CD4-positive, alpha-beta memory T cell (primary cell): ENCODE measurements at places on chromosomes 1 and 21.
A peak's percentile ranks its signal among the peaks of the same experiment; 100 is the strongest.

- no peak for DNase-seq
Measured at GRCh38 chr1:48617252-48617651, 145.2 kb upstream of the SPATA6 start.

DNA sequence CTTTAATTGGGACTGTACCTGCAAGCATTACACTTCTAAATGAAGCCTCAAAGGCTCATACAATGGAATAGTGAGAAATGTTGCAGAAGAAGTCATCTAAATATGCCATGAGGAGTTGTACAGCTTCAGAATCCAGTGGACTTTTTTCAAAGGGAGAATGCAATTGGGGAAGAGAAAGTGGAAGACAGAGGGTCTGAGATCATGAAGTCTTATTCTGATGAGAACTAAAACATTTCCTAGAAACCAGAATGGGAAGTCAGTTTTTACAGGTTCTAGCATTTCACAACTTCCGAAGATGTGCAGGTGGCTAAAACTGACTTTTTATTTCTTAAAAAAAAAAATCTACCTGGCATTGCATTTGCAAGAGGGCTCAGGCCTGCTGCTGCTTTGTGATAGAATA lies 424.4 kb upstream of the RUNX1 start:
- no peak for DNase-seq

GRCh38 chr1:209104646-209105045 lies 478.9 kb upstream of the CAMK1G start:
- DNase-seq, result no peak

DNA sequence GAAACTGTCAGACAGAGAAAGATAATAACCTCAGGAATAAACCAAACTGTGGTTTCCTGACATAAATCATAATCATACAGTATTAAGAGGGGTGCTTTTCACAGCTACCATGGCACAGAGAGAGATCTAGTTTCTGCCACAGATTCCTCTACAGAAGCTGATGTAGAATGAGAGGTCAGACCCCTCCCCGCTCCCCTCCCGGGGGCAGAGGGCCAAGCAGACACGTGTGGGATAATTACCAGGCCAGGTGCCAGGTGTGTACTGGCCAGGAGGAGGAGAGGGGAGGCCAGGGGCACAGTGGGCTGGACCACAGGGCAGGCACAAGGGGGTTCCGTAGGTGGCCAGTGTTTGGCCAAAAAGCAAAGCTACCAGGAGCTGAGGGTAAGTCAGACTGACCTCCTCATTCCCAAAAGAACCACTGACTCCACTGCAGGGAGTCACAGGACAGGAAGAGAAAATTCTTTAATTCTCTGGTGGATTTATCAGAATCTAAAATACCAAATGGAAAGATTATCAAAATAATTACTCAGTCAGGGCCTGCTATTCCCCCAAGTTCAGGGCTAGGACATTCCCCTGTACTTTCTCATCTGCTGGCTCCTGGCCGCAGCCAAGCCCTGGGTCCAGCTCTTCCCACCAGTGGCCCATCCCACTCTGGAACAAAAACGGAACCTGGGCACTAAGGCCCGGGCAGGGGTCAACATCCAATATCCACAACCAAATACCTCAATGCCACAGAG lies 30.0 kb downstream of the C2CD2 start:
- no peak for DNase-seq

- DNase-seq, result peak; percentile 19
Measured at GRCh38 chr1:222009105-222009730, 267.3 kb upstream of the DUSP10 start.

- DNase-seq, result no peak
Measured at GRCh38 chr1:180646093-180646492, 14.3 kb downstream of the XPR1 start.

DNA sequence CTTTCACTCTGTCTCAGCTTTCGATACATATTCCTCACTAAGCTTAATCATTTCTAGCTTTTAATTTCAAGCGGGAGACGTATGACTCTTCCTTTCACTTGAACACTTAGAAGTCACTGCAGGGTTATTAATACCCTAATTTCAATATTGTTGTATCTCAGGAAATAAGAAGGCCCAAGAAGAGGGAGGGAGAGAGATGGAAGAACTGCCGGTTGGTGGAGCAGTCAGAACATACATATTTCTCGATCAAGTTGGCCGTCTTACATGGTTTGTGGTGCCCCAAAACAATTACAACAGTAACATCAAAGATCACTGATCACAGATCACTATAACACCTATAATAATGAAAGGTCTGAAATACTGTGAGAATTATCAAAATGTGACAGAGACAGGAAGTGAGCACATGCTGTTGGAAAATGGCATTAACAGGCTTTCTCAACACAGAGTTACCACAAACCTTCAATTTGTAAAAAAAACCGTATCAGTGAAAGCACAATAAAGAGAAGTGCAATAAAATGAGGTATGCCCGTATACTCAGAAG lies 145.4 kb upstream of the HP1BP3 start:
- DNase-seq, result peak; percentile 6

- DNase-seq, result no peak
Measured at GRCh38 chr1:92989936-92990583, 28.8 kb upstream of the DIPK1A start.

GRCh38 chr1:12580054-12580887 lies 37.7 kb downstream of the DHRS3 start:
- DNase-seq, result no peak

- DNase-seq, result no peak
Measured at GRCh38 chr1:222910699-222911098, 95.9 kb downstream of the DISP1 start.

GRCh38 chr1:190373705-190374336 lies 103.8 kb downstream of the BRINP3 start:
- DNase-seq, result no peak

DNA sequence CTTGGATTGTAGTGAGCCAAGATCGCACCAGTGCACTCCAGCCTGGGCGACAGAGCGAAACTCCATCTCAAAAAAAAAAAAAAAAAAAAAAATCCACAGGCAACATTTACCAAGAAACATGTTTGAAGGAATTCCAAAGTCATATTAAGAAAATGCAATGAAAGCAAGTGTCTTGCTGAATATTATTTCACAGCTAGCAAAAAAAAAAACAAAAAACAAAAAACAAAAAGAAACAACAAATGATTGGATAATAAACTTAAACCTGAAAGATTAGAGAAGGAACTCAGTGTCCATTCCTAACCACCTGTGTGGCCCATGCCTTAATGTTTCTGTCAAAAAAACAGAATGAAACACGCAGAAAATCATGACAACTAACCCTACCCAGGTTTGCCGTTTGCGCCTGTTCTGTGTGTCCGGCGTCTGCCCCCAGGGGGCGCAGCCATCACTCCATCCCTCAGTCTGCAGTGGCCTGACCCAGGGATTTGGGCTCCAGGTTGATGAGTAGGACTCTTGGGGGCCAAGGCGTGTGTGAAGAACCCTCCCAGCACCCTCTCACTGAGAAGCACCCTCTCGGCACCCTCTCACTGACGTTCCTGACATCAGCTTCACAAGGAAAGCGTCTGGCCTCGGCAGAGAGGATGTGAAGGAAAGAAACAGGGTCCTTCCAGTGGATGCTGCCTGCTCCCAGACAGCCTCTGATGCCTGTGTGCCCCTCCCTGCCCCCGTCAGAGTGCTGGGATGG lies 19.2 kb upstream of the PTTG1IP start:
- DNase-seq, result peak; percentile 75

GRCh38 chr1:224919508-224919907 lies 10.0 kb upstream of the DNAH14 start:
- no peak for DNase-seq

DNA sequence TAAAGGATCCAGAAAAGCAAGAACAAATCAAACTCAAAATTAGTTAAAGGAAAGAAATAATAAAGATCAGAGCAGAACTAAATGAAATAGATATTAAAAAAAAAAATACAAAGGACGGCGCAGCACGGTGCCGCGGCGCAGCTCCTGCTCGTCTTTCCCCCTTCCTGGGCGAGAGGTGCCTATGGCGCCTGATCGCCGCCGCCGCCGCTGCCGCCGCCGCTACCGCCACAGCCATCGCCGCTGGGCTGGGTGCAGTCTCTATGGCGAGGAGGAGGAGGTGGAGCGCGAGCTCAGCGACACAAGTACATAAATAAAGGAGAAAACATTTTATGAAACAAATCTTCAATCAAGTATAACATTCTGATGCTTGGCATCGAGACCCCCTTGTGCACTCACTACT lies 77.6 kb upstream of the VANGL1 start:
- no peak for DNase-seq

DNA sequence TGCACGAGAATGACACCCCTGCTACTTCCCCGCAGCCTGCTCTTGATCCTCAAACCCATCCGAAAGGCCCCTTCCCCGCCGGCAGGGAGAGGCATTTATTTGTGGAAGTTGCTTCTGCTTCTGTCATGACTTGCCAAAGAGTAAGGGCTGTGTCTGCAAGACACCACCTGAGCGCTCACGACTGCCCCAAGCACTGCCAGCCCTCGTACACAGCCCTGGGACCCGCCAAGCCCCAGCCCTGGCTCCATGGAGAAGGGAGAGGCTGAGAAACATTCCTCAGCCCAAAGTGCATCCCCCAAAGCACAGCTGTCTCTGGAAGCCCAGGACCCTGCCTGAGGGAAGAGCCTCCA lies 6.3 kb upstream of the TPRG1L start:
- DNase-seq, result no peak

- DNase-seq, result no peak
Measured at GRCh38 chr21:45278156-45278911, 9.4 kb downstream of the POFUT2 start.

- no peak for DNase-seq
Measured at GRCh38 chr1:40684669-40685068, 6.8 kb upstream of the NFYC start.

- no peak for DNase-seq
Measured at GRCh38 chr1:88659552-88659951, 24.5 kb upstream of the PKN2 start.

GRCh38 chr21:18382141-18382540 lies 21.4 kb downstream of the TMPRSS15 start:
- no peak for DNase-seq

GRCh38 chr1:228022571-228023293 lies 15.9 kb downstream of the WNT3A start:
- no peak for DNase-seq

GRCh38 chr1:88284066-88284465 lies 400.0 kb upstream of the PKN2 start:
- DNase-seq, result no peak

- DNase-seq, result no peak
Measured at GRCh38 chr1:21361506-21361905, 71.2 kb upstream of the ECE1 start.
